Activated T-cell treated with anti-CD3 and anti-CD28 coated beads for 48 hours (primary cell): ENCODE measurements at places on chromosomes 5 and 9.

DNA sequence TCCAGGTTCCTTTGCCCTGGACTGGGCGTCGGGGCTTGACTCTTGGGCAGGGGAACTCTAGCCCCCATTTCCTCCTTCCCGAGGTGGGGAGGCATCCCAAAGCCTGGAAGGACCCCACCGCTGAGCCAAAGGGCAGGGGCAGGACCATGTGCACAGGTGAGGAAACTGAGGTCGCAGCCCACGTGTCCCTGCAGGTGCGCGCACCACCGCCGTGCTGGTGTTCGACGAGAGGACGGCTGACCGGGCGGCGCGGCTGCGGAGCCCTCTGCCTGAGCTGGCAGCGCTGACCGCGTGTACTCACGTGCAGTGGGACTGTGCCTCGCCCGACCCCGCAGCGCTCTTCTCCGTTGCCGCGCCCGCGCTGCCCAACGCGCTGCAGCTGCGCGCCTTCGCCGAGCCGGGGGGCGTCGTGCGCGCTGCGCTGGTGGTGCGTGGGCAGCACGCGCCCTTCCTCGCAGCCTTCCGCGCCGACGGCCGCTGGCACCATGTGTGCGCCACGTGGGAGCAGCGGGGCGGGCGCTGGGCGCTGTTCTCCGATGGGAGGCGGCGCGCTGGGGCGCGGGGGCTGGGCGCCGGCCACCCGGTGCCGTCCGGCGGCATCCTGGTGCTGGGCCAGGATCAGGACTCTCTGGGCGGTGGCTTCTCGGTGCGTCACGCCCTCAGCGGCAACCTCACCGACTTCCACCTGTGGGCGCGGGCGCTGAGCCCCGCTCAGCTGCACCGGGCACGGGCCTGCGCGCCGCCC lies 2.8 kb downstream of the ADGRD2 start:
- no peak for DNase-seq

GRCh38 chr9:4559261-4560182 lies 69.3 kb downstream of the SLC1A1 start:
- DNase-seq, result no peak

- no peak for DNase-seq
These were observed 73.7 kb downstream of the VPS13A start for GRCh38 chr9:77251050-77251449.

DNA sequence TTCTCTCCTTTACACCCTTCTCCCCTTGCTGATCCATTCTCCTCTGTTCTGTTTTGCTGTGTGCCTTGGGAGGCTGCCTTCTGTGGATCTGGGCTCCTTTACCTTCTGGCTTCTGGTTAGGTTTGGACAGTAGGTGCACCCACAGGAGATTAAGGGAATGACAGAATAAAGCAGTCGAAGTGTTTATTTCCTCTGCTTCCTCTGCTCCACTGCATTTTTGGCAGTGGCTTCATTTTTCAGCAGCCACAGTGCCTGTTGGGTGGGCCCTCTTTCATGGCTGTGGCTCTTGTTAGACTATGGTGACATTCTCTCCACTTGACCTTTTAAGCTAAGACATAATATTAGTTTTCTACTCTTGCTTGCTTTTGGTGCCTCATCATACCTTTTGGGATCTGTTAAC lies 144.1 kb downstream of the CCDC171 start:
- no peak for DNase-seq

- DNase-seq, result no peak
These were observed 71.9 kb downstream of the CDK5RAP2 start for GRCh38 chr9:120507936-120508510.

DNA sequence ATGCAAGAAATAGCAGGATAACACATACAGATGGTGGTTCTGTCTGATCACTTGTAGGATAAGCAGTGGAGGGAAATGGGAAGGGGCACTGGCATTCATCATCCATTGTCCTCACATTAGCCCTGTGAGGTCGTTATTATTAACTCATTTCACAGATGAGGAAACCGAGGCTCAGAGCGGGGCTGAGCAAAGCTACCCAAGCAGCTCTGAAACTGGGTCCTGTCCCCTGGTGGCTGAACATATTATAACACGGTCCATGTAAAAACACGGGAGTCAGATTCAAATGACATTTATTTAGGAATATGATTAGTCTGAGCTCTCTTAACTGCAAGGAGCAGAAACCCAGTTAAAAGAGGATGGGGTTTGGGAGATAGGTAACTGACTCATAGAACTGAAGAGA lies 43.1 kb downstream of the HRH2 start:
- DNase-seq, result no peak

GRCh38 chr5:33941090-33941489 lies 4.9 kb downstream of the RXFP3 start:
- DNase-seq, result no peak

- no peak for DNase-seq
These were observed 34.0 kb downstream of the PDGFRB start for GRCh38 chr5:150121448-150122157.

- no peak for DNase-seq
These were observed 15.7 kb upstream of the C5orf34 start for GRCh38 chr5:43530648-43531047.
